ENCODE measurements at places on chromosomes 13 and 19.

DNA sequence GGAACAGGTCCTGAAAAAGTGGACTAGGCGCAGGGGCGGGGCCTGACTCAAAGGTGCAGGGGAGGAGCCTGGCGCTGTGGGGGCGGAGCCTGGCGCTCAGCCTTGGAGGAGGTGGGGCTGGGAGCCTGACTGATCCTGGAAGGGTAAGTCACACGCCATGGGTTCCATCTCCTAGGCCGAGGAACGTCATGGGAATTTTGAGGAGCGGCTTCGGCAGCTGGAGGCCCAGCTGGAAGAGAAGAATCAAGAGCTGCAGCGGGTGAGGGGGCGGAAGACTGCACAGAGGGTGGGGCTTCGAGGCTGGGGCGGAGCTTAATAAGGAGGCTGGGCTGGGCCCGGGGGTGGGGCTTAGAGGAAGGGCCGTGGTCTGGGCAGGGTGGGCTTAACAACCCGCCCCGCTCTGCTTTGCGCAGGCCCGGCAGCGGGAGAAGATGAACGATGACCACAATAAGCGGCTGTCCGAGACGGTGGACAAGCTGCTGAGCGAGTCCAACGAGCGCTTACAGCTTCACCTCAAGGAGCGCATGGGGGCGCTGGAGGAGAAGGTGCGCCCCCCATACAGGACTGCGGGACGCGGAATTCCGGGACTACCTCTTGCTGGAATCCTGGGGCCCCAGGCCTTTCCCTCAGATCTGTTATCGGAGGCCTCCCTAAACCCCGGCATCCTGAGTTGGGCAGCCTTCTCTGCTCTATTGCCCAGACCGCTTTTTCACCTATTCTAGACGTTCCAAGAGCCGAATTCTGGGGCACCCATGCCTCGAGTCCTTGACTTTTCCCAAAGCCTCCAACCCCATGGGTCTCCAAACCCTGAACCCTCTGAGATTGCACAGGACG is 14.5 kb downstream of the PPFIA3 start:
- DNase-seq: no peak

GRCh38 chr13:47133011-47133445 is 236.2 kb upstream of the HTR2A start:
- DNase-seq: no peak

GRCh38 chr19:42206871-42207755 is 10.4 kb downstream of the DEDD2 start:
- DNase-seq: no peak

GRCh38 chr19:2132731-2133490 is 18.5 kb downstream of the AP3D1 start:
- no peak for DNase-seq

GRCh38 chr13:89227356-89227755 is 1556.2 kb downstream of the SLITRK5 start:
- no peak for DNase-seq

- no peak for DNase-seq
These were observed 28.0 kb downstream of the UPF1 start for GRCh38 chr19:18859676-18860301.

GRCh38 chr19:35066691-35067563 is 25.4 kb downstream of the HPN start:
- peak; percentile 85 for DNase-seq

DNA sequence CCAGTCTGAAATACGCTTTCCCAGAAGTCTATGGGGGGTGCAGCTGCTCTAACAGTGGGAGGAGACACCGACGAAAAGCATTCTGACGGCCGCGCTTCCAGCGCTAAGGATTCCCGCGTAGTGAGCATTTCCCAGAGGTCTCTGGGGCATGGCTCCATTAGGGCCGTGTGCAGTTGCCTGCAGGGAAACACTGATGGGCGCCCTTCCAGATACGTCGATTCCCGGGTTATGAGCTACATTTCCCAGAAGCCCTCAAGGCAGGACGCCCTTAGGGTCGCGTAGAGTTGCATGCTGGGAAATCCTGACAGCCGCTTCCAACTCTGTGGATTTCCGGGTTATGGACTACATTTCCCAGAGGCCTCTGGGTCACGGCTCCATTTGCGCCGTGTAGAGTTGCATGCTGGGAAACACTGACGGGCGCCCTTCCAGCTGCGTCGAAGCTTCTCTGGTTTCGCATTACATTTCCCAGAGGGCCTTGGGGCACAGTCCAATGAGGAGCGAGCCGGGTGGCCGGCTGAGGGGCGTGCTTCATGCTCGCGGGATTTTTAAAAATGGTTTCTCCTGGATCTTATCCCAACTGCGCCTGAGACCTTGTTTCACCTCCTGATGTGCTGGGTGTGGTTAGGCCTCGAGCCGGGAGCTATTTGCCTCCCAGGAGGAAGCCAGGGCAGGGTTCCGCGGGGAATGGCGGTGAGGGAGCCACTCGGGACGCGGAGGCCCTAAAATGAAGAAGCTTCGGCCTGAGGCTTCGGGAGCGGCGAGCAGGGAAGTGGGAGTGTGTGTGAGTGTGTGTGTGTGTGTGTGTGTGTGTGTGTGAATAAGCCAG is 17.2 kb upstream of the ZNF331 start:
- DNase-seq: peak; percentile 89

DNA sequence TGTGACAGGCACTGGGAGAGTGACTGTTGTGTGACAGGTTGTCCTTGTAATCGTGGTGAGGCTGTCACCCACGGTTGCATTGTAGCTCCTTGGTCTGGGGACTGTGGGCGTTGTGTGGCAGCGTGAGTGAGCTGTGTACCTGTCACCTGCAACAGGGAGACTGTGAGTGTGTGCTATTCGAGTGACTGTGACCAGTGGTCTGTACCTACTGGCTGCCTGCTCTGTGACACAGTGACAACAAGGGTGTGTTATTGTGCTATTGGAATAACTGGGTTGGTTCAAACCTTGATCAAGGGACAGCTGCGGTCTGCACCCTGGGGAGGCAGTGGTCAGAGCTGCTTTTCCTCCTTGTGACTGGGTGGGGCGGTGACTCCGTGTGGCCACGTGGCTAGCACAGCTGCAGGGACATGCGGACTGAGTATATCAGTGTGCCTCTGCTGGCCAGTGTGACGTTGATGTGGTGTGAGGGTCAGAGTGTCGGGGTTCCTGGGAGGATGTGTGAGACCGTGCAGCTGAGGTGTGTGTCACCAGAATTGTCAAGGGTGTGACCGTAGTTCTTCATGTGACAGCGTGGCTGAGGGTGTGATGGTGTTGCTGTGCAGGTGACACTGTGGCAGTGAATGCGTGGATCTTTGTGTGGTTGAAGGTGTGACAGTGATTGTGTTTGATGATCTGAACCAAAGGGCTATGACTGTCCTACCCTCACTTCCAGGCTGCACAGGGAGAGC is 10.1 kb upstream of the NFIX start:
- DNase-seq: no peak

DNA sequence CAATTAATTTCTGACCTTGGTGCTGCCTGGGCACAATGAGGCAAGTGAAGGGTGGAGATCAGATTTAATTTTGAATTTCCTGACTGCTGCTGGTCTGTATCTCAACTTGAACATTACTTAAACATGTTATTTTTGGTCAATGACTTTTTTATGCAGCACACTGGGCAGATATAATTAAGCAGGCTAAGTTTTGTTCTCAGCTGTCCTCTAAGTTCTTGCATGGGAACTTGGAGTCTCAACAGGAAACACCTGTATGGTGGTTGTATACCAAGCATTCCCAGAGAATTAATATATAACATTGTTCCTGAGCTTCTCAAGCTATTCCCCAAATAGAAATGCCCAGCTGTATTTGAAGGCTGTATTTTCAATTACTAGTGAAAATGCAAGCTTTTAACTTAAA is 113.5 kb upstream of the EDNRB start:
- DNase-seq: no peak

DNA sequence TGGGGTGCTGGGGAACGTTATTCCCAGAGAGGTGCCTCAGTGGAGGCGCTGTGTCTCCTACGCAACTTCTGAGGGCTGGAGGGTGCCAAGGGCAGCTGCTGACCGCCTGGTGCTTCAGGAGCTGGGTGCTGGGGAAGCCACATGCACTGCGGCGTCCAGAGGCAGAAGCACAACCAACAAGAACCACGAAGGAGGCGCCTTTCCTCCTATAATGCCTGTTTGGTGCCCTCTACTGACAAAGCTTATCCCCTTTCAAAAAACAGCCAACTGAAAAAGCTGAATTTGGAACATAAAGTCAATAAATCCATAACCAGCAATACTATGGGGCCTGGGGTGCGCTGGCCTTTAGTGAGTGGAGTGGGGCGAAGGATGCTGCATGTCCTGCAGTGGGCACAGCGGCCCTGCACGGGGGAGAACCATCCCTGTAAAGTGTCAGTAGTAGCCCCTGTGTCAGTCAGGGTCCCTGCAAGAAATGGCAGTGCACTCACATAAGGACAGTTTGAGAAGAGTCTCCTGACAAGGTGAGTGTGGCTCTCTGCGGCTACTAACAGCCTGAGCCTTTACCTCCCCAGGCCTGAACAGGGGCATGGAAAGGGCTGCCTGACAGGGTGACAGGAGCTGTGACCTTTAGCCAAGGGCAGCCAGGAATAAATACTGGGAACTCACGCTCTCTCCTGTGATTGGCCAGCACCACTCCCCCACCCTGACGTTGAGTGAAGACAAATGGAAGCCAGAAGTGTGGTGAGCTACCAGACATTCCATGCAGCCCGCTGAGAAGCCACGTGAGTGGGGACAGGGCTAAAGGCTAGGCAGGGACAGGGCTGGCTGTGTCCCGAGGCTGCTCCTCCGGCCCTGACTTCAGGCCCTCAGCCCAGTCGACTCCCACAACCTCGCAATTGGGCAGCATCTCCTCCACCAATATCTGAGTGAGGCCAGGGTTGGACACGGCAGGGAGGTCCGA is 4.5 kb upstream of the B3GNT8 start:
- DNase-seq: no peak

DNA sequence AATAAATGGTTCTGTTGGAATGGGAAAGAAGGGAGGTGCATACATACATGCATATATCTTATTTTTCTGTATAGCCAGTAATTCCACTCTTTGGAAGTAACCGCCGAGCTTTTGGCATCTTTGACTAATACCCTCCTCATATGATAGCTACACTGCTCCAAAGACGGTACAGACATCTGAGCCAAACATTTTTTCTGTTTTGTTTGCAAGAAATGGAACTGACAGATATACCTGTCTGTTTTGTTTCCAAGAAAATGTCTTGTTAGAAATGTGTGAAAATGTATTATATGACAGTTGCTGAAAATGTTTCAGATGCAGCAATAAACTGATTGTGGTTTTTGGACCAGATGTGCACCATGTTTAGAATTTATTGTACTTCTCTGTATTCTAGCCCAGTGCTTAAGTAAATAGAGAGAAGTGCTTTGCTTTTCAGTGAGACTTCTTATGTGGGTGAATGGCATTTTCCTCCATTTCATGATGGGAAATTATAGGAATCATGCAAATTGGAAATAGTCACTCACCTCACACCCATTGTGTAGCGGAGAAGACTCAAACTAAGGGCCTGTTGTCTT is 396.9 kb downstream of the KCNRG start:
- DNase-seq: no peak

Measured in CD4-positive, alpha-beta memory T cell (primary cell).